Activated CD4-positive, alpha-beta memory T cell treated with anti-CD3 and anti-CD28 coated beads, Interleukin-2, amount 10 ng/mL, durations not matched to agents 7 days and 5 days (primary cell): ENCODE measurements at places on chromosomes 2 and 18. TPM values are rescaled to one million over a fixed set of nuclear protein-coding genes. Genes with fewer than 3 reads are reported as not detected.

PLEKHH2 gene
- total RNA-seq, result 0.48 TPM

SLC5A7 gene
- not detected for total RNA-seq

ANKRD62 gene
- not detected for total RNA-seq

ATG9A gene
- 58.9 TPM for total RNA-seq

SERPINB10 gene
- not detected for total RNA-seq

DNA sequence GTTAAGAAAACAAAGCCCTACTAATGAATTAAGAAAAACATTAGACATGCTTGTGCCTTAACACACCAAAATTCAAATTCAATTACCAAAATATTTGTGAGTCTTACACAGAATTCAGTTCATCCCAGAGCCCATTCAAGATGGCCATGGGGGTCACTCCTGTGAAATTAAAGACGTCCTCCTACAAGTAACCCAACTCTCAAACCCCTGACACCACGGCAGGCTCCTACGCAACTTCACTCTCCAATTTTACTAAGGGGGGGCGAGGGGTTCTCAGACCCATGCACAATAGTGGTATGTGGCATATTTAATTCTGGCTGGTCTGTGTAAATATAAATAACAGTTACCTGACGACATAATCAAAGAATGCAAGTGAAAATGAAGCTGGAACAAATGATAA, 5.0 kb downstream of the ZNF516 start:
- DNase-seq, result no peak

DNA sequence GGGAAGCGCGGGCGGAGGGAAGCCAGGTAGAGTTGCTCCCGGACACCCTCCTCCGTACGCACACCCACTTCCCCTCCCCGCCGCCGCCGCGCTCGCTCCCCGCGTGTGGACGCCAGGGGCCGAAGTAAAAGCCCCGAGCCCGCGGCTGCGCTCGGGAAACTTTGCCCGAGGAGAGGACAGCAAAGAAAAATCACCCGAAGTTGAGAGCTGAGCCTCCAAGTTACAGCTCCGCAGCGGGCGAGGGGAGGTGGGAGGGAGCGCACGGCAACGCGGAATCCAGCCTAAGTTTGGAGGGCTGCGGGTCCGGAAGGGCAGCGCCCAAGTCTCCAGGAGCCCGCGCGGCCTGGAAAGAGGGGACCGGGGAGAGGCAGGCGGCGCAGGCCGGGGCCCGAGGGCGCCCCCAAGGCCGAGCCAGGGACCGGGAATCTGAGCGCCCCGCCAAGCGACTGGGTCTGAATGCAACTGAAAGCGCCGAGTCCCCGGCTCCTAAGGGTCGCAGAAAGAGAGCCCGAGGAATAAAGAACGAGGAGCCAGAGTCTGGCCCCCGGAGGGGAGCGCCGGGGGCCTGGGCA, 706 bp upstream of the BCL11A start:
- peak; percentile 26 for DNase-seq

- peak; percentile 29 for DNase-seq
Observed at GRCh38 chr2:173239644-173240043, 115.0 kb upstream of the CDCA7 start.

GRCh38 chr2:221691571-221691970, 119.5 kb upstream of the EPHA4 start:
- no peak for DNase-seq

- DNase-seq, result no peak
Observed at GRCh38 chr18:73653251-73653650, 494.4 kb downstream of the FBXO15 start.

DNA sequence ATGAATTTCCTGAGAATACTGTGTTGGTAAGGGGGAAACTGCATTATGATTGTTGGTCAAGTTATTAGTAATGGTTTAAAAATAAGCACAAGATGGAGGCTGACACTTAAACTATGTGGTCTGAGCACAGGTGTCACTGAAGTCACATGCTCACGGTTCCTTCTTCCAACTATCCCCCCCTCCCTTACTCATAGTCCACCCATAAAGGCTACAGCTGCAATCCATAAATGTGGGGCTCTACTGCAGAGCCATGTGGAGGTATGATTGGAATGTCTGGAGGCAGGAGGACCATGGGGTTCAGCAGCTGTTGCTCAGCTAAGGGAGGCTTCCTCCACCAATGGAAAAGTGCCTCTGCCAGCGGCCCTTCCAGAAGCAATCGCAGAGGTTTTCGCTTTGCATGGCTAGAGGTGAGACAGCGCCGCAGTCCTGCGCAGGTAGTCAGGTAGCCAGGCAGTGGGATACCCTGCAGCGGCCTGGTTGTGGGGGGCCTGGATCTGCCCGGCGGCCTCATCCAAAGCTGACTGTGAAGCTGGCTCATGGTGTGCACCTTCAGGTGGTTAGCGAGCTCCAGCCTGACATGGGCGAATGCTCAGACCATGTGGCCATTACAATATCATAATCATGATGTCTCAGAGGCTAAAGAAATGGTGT, 249.6 kb downstream of the DCDC2C start:
- DNase-seq, result no peak
